ENCODE measurements at places on chromosomes 7 and 10. TPM values are rescaled to one million over a fixed set of nuclear protein-coding genes. Genes with fewer than 3 reads are reported as not detected.

- no peaks in the 10 kb centered on the region for H3K27me3 ChIP-seq
- DNase-seq: no peak
- peaks cover 14% of the 10 kb centered on the region for H3K36me3 ChIP-seq
- peak overlapping the region; percentile 86 for H3K27ac ChIP-seq
These were observed 115.4 kb downstream of the ZMIZ1 start for GRCh38 chr10:79184145-79184625.

- H3K27me3 ChIP-seq: no peaks in the 10 kb centered on the region
- H3K4me1 ChIP-seq: peaks cover 33% of the 10 kb centered on the region
- no peak overlapping the region for H3K4me3 ChIP-seq
- no peaks in the 10 kb centered on the region for H3K36me3 ChIP-seq
- H3K27ac ChIP-seq: no peak overlapping the region
These were observed 30.7 kb upstream of the PRTFDC1 start for GRCh38 chr10:24983130-24983529.

- no peaks in the 10 kb centered on the region for H3K36me3 ChIP-seq
- no peaks in the 10 kb centered on the region for H3K27me3 ChIP-seq
- H3K27ac ChIP-seq: no peak overlapping the region
- H3K4me1 ChIP-seq: peaks cover 48% of the 10 kb centered on the region
These were observed 1.2 kb downstream of the OPN4 start for GRCh38 chr10:86655596-86655995.

TAS2R4 gene
- total RNA-seq: 0.25 TPM

- H3K27ac ChIP-seq: no peak overlapping the region
- H3K27me3 ChIP-seq: no peaks in the 10 kb centered on the region
- H3K4me1 ChIP-seq: peaks cover 14% of the 10 kb centered on the region
- no peak overlapping the region for H3K4me3 ChIP-seq
- peaks cover 71% of the 10 kb centered on the region for H3K36me3 ChIP-seq
These were observed 40.6 kb upstream of the AGBL3 start for GRCh38 chr7:134945691-134946090.

OAT gene
- 24.3 TPM for total RNA-seq

SHH gene
- total RNA-seq: not detected

- H3K27ac ChIP-seq: no peak overlapping the region
- H3K4me1 ChIP-seq: no peaks in the 10 kb centered on the region
- H3K36me3 ChIP-seq: no peaks in the 10 kb centered on the region
- no peak for DNase-seq
These were observed 359.5 kb upstream of the NPSR1 start for GRCh38 chr7:34298492-34299013.

ACBD5 gene
- total RNA-seq: 64.0 TPM

PTPN20 gene
- 13.0 TPM for total RNA-seq

LIPM gene
- total RNA-seq: not detected

- peaks cover 7% of the 10 kb centered on the region for H3K4me1 ChIP-seq
- no peak overlapping the region for H3K4me3 ChIP-seq
- no peak overlapping the region for H3K27ac ChIP-seq
- no peaks in the 10 kb centered on the region for H3K27me3 ChIP-seq
These were observed 317.4 kb upstream of the SP8 start for GRCh38 chr7:21104124-21104500.

DNA sequence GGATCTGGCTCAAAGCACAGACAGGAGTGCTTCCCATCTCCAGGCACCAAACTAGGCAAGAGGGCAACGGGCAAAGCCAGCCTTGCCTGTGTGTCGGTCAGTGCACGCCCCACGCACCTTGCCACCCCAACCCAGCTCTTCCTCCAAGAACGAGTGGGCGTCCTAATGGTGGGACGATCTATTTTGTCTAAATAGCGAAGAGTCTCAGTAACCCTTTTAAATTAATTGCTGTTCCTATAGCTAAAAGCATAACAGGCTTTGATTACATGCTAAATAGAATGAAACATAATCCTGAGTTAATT is 12.2 kb downstream of the EN2 start:
- H3K4me1 ChIP-seq: peaks cover 39% of the 10 kb centered on the region
- H3K27ac ChIP-seq: no peak overlapping the region
- DNase-seq: no peak
- H3K36me3 ChIP-seq: no peaks in the 10 kb centered on the region
- no peak overlapping the region for H3K4me3 ChIP-seq

- H3K4me1 ChIP-seq: peaks cover 21% of the 10 kb centered on the region
- H3K36me3 ChIP-seq: no peaks in the 10 kb centered on the region
- no peak for DNase-seq
- no peak overlapping the region for H3K4me3 ChIP-seq
- H3K27me3 ChIP-seq: no peaks in the 10 kb centered on the region
These were observed 101.1 kb upstream of the BMPER start for GRCh38 chr7:33804140-33804660.

- H3K27ac ChIP-seq: no peak overlapping the region
- H3K4me1 ChIP-seq: no peaks in the 10 kb centered on the region
- no peaks in the 10 kb centered on the region for H3K36me3 ChIP-seq
- no peaks in the 10 kb centered on the region for H3K27me3 ChIP-seq
- no peak for DNase-seq
These were observed 176.4 kb downstream of the AHR start for GRCh38 chr7:17474724-17475344.

NEUROG3 gene
- not detected for total RNA-seq

DNA sequence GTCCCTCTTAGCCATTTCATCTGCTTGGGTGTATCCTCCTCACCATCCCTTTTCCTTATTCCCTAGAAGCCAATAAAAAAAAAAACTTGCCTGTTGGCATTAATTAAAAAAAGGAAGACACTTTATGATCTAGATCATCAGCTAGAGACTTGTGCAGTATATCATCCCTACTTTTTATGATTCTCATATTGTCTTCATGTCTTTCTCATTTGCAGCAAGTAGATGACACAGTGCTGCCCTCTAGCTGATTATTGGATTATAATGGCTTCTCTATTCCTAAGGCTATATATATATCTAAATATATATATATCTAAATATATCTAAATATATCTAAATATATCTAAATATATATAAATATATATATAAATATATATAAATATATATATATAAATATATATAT is 272.4 kb upstream of the LRGUK start:
- no peak for DNase-seq
- H3K36me3 ChIP-seq: no peaks in the 10 kb centered on the region
- no peak overlapping the region for H3K27ac ChIP-seq
- no peak overlapping the region for H3K4me3 ChIP-seq
- peaks cover 22% of the 10 kb centered on the region for H3K4me1 ChIP-seq
- no peaks in the 10 kb centered on the region for H3K27me3 ChIP-seq

GRCh38 chr7:133794479-133794878 is 332.7 kb upstream of the LRGUK start:
- no peak for DNase-seq
- H3K27ac ChIP-seq: no peak overlapping the region
- no peaks in the 10 kb centered on the region for H3K27me3 ChIP-seq
- H3K4me3 ChIP-seq: no peak overlapping the region
- no peaks in the 10 kb centered on the region for H3K36me3 ChIP-seq
- H3K4me1 ChIP-seq: peaks cover 15% of the 10 kb centered on the region

DNA sequence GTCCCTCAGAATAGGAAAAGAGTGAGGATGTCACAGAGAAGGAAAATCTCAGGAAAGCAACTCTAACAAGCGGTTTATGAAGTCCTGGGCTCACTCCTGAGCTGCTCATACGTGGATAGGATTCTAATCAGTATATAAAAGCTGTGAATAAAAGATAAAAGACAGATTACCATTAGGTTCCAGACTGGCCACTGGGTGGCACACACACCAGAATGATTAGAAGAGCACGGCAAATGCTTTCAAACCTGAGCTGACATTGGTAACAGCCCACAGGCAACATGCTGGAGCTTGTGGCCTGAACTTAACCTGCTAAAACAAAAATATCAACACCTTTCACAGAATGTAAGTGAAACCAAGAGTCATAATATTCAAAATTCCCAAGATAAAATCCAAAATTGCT is 370.8 kb downstream of the GRID1 start:
- DNase-seq: no peak
- H3K36me3 ChIP-seq: no peaks in the 10 kb centered on the region
- H3K4me1 ChIP-seq: no peaks in the 10 kb centered on the region
- H3K27me3 ChIP-seq: peaks cover 32% of the 10 kb centered on the region

DNA sequence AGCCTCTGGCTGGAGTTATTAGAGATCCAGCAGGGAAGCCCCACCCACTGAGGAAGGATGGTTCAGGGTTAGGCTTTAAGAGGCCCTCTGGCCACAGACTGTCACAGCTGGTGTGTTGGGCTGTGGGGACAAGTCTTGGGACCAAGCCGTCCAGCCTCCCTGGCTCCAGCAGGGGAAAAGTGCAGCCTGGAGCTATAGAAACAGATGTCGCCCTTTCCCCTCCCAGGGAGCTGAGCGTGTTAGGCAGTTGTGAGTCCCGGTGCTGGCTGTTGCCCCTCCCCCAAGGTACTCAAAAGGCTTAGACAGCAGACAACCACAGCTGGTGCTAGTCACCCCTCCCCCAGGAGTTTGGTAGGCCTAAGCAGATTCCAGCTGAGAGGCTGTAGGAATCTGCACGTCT is 143.4 kb downstream of the TMEM168 start:
- H3K36me3 ChIP-seq: no peaks in the 10 kb centered on the region
- H3K4me1 ChIP-seq: no peaks in the 10 kb centered on the region
- H3K4me3 ChIP-seq: no peak overlapping the region

SPDYE9 gene
- not detected for total RNA-seq

ODAD2 gene
- 0.58 TPM for total RNA-seq

SH2D4B gene
- not detected for total RNA-seq

TRIL gene
- total RNA-seq: 1.9 TPM

DNA sequence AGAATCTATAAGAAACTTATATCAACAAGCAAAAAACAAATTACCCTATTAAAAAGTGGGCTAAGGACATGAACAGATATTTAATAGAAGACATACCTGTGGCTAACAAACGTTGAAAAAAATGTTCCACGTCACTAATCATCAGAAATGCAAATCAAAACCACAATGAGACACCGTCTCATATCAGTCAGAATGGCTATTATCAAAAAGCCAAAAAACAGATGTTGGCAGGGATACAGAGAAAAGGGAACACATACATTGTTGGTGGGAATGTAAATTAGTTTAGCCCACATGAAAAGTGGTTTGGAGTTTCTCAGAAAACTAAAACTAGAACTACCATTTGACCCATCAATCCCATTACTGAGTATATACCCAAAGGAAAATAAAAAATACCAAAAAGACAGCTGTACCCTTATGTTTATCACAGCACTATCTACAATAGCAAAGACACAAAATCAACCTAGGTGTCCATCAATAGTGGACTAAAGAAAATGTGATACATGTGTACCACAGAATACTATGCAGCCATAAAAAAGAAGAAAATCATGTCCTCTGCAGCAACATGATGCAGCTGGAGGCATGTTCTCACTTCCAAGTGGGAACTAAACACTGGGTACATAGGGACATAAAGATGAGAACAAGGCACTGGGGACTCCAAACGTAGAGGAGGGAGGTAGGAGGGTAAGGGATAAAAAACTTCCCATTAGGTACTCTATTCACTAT is 83.8 kb upstream of the TMEM168 start:
- no peaks in the 10 kb centered on the region for H3K36me3 ChIP-seq
- no peak overlapping the region for H3K4me3 ChIP-seq
- H3K27me3 ChIP-seq: no peaks in the 10 kb centered on the region
- H3K27ac ChIP-seq: no peak overlapping the region
- H3K4me1 ChIP-seq: peaks cover 22% of the 10 kb centered on the region
- no peak for DNase-seq

GRCh38 chr10:117107238-117107637 is 30.8 kb downstream of the VAX1 start:
- no peaks in the 10 kb centered on the region for H3K36me3 ChIP-seq
- DNase-seq: no peak
- H3K27me3 ChIP-seq: peaks cover 66% of the 10 kb centered on the region
- no peak overlapping the region for H3K4me3 ChIP-seq
- no peaks in the 10 kb centered on the region for H3K4me1 ChIP-seq
- H3K27ac ChIP-seq: no peak overlapping the region

DNA sequence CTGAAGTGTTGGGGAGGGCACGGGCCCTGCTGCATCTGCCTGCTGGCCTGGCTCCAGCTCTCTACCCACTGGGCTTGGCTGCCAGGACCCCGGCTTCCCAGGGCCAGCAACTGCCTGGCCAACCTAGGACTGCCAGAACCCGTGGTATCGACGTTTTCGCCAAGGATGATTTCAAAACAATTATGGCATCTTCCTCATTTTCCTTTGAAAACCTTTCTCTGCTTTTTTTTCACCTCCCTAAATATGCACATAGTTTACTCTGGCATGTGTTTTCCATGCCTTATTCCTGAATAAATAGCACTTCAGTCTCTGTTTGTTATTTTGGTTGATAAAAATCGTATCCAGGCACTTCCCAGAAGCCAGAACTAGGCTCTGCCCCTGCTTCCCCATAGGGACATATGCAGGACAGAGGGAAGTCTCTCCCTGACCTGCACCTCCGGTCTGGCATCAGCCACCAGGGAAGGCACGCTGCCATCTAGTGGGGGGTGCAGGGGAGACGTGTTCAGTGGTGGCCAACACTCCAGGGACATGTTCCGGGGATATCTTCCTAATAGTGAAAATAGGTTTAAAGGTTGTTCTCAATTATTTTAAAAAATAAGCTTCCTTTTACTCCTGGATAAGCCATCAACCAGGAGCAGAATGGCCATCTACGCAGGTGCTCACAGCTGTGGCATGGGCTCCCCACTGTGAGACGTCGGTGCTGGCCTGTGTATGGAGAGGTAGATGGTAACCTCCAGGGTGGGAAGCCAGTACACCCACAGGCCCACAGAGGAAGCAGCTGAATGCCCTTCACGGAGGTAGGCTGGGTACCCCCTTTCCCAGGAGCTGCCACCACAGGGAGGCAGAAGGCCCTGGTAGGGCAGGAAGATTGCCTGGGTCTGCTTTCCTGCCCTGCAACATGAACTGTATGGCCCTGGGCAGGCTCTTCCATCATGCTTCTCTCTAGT is 30.7 kb upstream of the ANTXRL start:
- H3K4me3 ChIP-seq: no peak overlapping the region
- H3K36me3 ChIP-seq: no peaks in the 10 kb centered on the region
- DNase-seq: peak; percentile 78

DNA sequence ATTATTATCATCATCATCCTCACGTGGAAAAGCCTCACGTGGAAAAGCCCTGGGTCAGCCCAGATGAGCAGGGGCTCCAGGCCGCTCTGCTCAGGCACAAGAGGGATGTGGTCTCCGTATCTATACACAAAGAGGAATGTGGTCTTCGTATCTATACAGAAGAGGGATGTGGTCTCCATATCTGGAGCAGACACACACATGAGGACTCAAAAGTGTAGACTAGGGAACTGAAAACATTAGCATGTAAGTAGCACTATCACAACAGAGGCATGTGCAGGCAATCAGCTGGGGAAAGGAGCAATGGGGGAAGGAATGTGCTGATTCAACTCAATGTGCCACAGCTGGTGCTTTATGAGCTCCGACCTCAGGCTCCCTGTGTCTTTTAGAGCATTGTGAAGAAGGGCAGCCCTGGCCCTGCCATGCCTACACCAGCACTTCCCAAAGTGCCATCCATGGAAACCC is 86.5 kb downstream of the PLXNA4 start:
- no peak overlapping the region for H3K4me3 ChIP-seq
- DNase-seq: no peak
- no peak overlapping the region for H3K27ac ChIP-seq
- H3K4me1 ChIP-seq: peaks cover 53% of the 10 kb centered on the region
- no peaks in the 10 kb centered on the region for H3K27me3 ChIP-seq
- H3K36me3 ChIP-seq: no peaks in the 10 kb centered on the region

SPRN gene
- not detected for total RNA-seq

PNLIP gene
- not detected for total RNA-seq

All from left ventricle myocardium inferior (tissue), 1 donor.